ENCODE measurements at places on chromosomes 5 and 9.

DNA sequence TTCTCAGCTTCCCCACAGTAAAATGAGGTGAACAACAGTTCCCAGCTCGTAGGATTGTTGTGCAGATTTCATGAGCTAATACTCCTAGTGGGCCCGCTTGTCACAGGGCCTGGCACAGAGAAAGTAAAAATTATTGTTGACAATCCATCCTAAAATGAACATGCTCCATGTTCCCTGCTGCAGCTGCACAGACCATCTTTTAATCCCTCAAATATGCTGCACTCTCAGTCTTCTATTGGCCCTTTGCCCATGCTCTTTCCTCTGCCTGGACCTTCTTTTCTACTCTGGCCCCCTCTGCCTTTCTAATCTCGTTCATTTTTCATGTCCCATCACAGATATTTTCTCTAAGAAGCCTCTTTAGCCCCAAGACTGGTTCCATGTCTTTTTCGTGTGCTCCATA is 117.7 kb upstream of the NR3C1 start:
- DNase-seq, result no peak

- DNase-seq, result no peak
These were observed 10.7 kb downstream of the MARCHF6 start for GRCh38 chr5:10364186-10364689.

DNA sequence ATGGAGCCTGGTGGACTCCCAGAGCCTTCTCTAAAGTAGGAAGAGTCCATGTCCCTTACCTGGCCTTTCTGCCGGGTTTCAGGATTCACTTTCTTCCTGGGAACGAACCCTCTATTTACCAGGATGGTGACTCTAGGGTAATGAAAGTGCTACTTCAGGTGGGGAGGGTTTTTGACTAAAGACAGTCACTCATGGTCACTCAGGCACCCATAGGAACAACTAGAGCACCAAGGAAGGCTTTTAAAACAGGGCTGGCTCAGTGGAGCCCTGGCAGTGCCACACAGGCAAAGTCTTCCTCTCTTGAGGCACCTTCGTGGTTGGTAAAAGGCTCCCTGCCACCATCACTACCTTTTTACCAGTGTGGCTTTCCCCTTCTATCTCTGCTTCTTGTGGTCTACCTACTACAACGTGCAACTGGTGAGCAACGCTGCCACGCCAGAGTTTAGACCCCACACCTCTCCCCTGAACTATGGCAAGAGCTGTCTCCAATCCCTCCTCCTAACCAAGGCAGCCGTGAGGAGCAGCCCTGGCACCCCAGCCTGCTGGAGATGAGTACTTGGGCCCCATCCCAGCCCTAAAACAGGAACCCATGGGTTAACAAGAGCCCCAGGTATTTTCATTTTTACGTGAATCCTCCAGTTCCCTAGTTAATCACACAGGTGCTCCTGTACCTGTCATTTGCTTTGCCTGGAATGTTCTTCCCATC is 3.5 kb downstream of the SURF1 start:
- no peak for DNase-seq

DNA sequence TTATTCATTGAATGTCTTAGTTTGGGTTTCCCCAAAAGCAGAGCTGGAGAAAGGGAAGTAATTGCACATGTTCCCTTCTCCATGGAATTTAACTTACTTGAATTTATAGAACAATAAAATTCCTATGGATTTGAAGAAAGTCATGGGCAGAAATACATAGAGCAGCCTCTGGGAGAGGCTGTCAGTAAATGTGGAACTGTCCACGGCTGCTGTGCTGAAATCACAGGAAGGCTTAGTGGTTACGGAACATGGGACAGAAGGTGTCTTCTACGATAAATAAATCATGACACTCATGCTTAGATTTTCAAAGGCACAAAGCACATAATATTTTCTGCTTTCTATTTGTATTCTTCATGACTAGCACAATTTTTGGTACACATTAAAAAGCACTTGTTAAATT is 440.6 kb upstream of the IZUMO3 start:
- no peak for DNase-seq

DNA sequence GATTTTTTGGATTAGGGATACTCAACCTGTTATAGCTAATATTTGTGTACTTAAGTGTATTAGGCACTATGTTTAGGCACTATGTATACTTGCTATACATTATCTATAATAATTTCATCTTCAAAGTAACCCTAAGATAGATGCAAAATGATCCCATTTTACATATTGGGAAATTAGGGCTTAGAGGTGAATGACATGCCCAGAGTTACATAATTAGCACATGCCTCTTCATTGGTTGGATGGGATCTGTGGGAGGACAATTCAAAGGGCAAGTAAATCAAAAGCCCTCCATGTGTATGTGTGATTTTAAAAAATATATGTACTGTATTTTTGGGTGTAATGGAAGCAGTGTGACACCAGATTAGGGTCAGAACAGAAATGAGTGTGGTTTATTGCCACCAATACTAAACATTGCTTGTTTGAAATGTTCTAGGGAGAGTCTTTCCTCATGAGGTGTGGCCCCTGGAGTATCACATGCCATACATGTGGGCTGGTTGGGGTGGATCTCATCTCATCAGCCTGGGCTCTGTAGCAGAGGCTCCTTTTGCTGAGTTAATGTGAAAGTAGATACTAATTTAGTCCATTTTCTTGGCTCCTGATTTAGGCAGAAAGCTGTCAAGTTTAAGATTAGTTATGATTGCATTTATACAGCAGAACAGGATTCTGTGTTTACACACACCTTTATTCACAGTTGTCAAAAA is 5.5 kb downstream of the C9orf85 start:
- no peak for DNase-seq

DNA sequence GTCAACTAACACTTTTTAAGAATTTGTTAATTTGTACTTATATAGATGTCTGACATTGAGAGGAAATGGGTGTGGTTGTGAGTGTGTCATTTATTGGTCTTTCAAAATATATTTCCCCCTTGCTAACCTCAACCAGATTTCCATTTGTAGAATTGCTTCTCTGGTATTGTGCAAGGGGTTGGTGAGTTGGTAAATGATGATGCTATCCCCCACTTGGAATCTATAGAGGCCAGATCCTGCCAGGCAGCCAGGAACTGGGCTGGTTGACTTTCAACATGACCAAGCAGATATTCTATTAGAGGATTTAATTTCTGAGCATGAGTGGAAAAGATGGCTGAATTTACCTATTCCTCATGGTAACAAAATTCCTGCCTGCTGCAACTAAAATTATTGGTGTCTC is 306.6 kb upstream of the KIF2A start:
- no peak for DNase-seq

DNA sequence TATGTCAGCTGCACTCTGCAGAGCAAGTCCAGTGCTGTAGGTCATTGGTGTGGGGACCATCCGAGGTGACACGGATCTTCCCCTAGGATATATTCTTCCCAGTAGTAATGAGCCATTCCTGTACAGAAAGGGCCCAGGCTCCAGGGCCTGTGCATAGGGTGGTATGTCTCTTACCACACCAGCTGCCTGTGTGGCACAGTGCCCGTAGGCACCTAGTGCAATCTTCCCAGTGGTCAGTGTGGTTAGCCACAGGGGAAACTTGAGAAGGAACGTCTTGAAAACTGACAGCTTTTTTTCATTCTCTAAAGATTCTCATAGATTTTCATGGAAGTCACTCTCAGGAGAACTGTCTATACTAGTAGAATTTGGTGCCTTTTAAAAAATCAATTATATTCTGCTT is 39.8 kb downstream of the CYSTM1 start:
- no peak for DNase-seq

DNA sequence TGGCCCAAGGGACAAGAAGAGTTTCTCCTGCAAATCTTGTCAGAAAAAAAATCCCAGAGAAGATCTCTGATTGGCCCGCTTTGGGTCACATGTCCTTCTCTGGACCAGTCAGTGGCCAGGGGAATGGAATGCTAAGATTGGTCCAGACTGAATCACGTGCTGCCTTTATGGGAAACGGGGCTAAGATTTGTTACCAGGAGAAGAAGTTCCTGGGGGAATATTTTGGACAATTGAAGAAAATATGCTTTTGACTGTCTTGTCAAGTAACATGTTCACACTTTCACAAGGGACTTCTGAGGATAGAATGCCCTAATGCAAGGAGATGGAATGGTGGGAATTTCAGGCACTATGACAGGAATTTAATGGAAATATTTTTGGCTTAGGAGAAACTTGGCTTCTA is 74.1 kb upstream of the SH3PXD2B start:
- DNase-seq, result no peak

DNA sequence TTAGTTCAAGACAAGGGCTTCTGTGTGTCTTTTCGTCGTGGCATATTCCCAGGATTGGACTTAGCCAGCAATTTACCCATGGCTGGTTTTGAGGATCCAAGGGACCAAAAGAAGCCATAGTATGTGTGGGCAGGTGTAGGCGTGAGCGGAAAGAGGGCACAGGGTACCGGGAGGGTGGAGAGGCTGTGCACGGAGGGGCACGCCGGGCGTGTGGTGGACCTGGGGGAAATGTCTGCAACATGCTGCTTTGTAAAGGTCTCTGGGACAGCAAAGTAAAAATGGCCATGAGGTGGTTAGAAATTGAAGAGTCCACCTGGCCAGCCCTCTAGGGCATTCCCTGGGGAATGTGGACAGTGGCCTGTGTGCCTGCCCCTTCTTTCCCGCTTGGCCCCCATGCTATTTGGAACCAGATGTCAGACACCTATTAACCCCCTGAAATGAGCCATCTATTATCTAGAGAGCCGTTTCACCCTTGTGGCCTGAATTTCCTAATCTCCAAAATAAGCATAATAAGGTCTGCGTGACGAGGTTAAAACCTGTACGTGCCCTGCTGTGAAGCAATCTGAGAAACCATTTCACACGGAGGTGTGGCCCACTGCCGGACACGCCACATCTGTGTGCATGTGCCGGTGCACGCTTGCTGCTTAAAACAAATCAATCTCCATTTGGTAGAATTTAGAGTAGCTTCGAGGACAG is 5.1 kb downstream of the FLT4 start:
- no peak for DNase-seq

DNA sequence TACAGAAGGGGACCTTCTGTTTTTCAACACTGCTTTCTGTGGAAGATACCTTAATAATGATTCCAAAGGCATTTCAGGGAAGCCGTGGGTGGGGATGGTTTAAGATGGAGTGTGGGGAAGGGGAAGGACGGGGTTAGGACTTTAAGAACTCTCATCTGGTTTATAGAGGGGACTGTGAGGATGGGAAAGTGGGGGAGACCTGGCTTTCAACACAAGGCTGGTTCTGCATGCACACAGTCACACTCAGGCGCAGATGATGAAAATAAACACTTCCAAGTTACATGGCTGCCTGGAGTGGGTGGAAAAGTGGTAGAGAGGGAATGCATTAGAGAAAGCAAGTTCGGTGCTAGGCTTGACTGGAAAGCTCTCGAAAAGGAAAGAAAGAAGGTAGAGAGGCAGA is 4.9 kb downstream of the MSANTD3 start:
- no peak for DNase-seq

DNA sequence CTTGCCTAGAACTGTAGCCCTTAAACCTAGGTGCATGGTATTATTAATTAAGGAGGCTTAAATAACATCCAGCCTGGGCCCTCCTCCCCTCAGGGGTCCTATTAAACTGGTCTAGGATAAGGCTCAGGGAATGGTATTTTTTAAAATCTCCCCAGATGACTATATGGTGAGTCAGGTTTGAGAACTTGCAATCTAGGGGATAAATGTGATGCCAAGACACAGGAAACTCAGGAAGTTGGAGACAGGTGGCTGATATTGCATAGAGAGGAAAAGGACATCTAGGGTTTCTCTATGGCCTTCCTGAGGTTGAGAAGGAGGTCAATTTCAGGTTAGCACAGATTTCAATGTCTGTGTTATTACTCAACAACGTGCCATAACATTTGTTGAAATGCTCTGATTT is 581.0 kb downstream of the TLE1 start:
- no peak for DNase-seq

- DNase-seq, result no peak
These were observed 17.5 kb downstream of the CYFIP2 start for GRCh38 chr5:157283434-157283833.

- DNase-seq, result no peak
These were observed 116.9 kb upstream of the TRPC7 start for GRCh38 chr5:136482206-136482605.

GRCh38 chr9:98870782-98871557 is 63.5 kb downstream of the GALNT12 start:
- no peak for DNase-seq

DNA sequence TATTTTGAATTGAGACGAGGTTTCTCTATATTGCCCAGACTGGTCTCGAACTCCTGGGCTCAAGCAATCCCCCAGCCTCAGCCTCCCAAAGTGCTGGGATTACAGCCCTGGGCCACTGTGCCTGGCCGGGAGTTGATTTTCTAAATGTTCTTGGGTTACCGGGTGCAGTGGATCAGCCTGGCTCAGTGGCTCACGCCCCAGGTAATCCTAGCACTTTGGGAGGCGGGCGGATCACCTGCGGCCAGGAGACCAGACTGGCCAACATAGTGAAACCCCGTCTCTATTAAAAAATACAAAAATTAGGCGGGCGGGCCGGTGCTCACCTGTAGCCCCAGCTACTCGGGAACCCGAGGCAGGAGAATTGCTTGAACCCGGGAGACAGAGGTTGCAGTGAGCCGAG is 106.9 kb upstream of the LARP1 start:
- DNase-seq, result no peak

- no peak for DNase-seq
These were observed 155.6 kb upstream of the RASEF start for GRCh38 chr9:83218411-83219090.

DNA sequence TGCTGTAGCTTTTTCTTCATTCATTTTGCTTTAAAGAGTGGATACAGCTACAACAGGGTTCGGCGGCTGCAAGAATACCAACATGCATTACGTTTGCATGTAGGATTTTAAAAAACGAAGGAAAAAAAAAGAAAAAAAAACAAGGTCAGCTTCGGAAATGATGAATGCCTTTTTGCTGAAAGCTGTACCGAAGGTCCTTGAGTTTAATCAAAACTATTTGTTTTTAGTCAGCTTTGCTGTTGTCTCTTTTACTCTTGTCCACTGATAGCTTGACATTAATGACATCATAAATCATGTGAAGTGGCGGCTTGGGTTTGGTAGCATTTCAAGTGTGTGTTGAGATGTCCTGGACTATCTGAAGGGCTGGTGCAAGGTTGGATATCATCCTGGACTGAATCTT is 779.1 kb downstream of the NR2F1-AS1 start:
- no peak for DNase-seq

DNA sequence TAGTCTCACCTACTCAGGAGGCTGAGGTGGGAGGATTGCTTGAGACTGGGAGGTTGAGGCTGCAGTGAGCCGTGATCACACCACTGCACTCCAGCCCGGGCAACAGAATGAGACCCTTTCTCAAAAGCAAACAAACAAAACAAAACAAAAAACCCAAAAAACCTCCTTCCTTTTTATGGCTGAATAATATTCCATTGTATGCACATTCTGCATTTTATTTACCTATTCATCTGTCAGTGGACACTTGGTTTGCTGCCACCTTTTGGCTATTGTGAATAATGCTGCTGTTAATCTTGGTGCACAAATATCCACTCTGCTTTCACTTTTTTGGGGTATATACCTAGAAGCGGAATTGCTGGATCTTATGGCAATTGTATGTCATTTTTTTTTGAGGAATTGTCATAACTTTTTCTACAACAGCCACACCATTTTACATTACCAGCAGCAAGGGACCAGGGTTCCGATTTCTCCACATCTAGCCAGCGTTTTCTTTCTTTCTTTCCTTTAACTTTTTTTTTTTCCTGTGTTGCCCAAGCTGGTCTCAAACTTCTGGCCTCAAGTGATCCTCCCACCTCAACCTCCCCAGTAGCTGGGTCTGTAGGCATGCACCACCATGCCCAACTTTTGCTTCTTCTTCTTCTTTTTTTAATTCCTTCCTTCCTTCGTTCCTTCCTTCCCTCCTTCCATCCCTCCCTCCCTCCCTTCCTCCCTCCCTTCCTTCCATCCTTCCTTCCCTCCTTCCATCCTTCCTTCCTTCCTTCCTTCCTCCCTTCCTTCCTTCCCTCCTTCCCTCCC is 30.6 kb downstream of the NKX2-5 start:
- no peak for DNase-seq
